ENCODE measurements at places on chromosomes 7 and 10. TPM values are rescaled to one million over a fixed set of nuclear protein-coding genes. Genes with fewer than 3 reads are reported as not detected.

PLEKHS1 gene
- not detected for total RNA-seq

CARD11 gene
- total RNA-seq, result 0.59 TPM

ANKRD2 gene
- total RNA-seq, result not detected

MRPS17 gene
- 22.5 TPM for total RNA-seq

AKR1D1 gene
- total RNA-seq, result not detected

DNA sequence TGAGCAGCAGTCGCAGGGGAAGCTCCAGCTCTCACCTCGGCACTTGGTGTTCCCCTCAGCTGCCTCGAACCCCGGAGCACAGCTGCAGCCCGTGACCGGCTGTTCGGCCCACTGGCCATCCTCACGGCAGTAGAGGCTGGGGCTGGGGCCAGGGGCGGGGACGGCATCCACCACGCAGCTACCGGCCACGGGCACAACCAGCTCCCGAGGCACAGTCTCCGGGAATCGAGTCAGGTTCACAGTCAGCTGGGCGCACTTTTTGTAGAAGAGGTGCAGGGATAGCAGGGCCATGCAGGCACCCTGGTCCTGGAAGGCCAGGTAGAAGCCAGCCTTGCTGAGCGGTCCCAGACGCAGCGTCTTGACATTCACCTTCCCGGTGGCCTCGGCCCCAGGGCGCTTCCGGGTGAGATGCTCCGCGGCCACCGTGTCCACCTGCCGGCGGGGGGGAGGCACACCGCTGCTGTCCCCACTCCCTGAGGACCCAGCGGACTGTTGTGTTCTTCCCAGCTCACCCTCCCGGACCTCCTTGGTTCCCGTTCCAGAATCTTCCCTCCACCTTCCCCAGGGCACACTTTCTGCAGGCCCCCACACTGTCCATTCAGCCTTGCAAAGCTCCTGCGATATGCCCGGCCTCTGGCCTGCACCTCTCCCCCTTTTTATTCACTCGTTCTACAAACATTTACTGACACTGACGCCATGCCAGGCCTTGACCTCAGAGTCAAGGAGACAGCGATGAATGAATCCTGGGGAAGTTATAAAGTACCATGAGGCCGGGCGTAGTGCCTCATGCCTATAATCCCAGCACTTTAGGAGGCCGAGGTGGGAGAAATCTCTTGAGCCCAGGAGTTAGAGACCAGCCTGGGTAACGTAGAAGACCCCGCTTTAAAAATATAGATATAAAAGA is 4.8 kb downstream of the EPHB4 start:
- no peaks in the 10 kb centered on the region for H3K27me3 ChIP-seq
- peaks cover 17% of the 10 kb centered on the region for H3K4me1 ChIP-seq
- H3K27ac ChIP-seq, result no peak overlapping the region
- no peak for DNase-seq
- H3K4me3 ChIP-seq, result no peak overlapping the region

- DNase-seq, result no peak
- H3K27ac ChIP-seq, result peak overlapping the region; percentile 64
- no peaks in the 10 kb centered on the region for H3K27me3 ChIP-seq
- no peaks in the 10 kb centered on the region for H3K36me3 ChIP-seq
- no peak overlapping the region for H3K4me3 ChIP-seq
- H3K4me1 ChIP-seq, result peaks cover 19% of the 10 kb centered on the region
Observed at GRCh38 chr7:39005036-39005435, 27.3 kb downstream of the POU6F2 start.

- no peak overlapping the region for H3K27ac ChIP-seq
- no peaks in the 10 kb centered on the region for H3K4me1 ChIP-seq
- H3K4me3 ChIP-seq, result no peak overlapping the region
- DNase-seq, result no peak
- no peaks in the 10 kb centered on the region for H3K36me3 ChIP-seq
Observed at GRCh38 chr7:88484551-88484950, 177.9 kb upstream of the STEAP4 start.

GRCh38 chr7:1007901-1008300 is 24.9 kb downstream of the CYP2W1 start:
- H3K27ac ChIP-seq, result no peak overlapping the region
- no peak for DNase-seq
- H3K36me3 ChIP-seq, result peaks cover 3% of the 10 kb centered on the region
- H3K4me3 ChIP-seq, result no peak overlapping the region
- no peaks in the 10 kb centered on the region for H3K4me1 ChIP-seq

- no peak overlapping the region for H3K4me3 ChIP-seq
- no peak for DNase-seq
- H3K27me3 ChIP-seq, result no peaks in the 10 kb centered on the region
- H3K36me3 ChIP-seq, result no peaks in the 10 kb centered on the region
- H3K27ac ChIP-seq, result no peak overlapping the region
Observed at GRCh38 chr7:501526-501925, 18.1 kb downstream of the PDGFA start.

DNA sequence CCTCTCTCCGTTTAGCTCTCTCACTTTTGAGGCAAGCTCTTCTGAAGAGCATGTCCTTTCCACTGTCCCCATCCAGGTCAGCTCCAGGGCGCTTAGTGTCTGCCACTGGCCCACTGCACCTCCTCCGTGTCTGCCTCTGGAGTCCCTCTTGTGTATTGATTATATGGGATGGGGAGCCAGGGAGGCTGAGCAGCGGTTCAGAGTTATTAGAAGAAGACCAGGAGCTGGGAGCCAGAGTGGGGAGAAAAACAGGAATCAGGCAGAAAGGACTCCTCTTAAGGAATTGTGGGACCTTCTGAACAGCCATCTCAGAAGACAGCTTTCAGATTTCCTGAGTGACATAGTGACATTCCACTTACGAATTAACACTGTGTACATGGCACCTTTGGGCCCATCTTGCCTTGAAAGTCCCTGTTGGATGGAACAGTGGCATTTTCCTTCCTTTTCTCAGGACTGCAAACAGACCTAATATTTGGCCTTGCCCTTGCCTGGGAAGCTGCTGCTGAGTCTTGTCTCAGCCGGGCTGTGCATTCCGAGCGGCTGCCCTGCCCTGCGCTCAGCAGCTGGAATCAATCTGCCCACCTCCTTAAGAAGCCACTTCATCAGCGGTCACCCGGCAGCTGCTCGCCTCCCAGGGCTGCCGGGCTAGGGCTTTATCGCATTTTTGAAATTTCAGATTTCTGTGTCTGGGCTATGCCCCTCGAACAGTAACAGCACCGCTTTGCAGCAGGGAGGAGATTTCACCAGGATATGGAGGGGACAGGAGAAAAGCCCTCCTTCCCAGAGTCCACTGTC is 81.1 kb upstream of the PRKG1 start:
- H3K4me3 ChIP-seq, result peak overlapping the region; percentile 91
- no peak for DNase-seq
- H3K27ac ChIP-seq, result no peak overlapping the region
- H3K4me1 ChIP-seq, result peaks cover 19% of the 10 kb centered on the region
- no peaks in the 10 kb centered on the region for H3K36me3 ChIP-seq
- H3K27me3 ChIP-seq, result peaks cover 54% of the 10 kb centered on the region

DNA sequence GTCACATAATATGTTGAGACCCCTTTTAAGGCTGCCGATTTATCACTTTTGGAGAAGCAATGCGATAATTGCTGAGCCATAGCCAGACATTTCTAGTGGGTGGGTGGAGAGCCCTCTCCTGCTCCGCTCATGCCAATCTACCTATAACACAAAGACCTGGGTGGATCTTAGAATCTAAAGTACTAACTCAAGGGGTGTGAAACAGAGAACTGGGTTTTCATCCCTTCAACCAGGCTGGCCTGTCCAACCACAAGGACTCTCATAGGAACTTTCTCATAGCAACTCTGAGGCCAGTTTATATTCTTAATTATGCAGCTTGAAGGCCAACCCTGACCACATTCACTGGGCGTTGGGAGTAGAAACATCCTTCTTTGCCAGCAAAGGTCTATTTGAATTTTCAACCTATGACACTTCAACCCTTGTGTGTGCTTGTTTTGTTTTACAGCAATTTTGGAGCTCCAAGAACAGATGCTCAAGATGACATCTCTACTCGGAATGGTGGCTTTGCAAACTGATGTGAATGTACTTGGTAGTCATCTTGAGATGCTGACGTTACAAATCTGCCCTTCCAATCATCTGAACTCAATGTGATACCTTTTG is 1198.2 kb upstream of the AUTS2 start:
- no peak for DNase-seq
- no peaks in the 10 kb centered on the region for H3K36me3 ChIP-seq
- H3K4me3 ChIP-seq, result no peak overlapping the region
- H3K27me3 ChIP-seq, result no peaks in the 10 kb centered on the region
- no peak overlapping the region for H3K27ac ChIP-seq

GRCh38 chr10:70668454-70668970 is 3.8 kb upstream of the ADAMTS14 start:
- no peak overlapping the region for H3K27ac ChIP-seq
- H3K36me3 ChIP-seq, result no peaks in the 10 kb centered on the region
- H3K4me3 ChIP-seq, result no peak overlapping the region

DNA sequence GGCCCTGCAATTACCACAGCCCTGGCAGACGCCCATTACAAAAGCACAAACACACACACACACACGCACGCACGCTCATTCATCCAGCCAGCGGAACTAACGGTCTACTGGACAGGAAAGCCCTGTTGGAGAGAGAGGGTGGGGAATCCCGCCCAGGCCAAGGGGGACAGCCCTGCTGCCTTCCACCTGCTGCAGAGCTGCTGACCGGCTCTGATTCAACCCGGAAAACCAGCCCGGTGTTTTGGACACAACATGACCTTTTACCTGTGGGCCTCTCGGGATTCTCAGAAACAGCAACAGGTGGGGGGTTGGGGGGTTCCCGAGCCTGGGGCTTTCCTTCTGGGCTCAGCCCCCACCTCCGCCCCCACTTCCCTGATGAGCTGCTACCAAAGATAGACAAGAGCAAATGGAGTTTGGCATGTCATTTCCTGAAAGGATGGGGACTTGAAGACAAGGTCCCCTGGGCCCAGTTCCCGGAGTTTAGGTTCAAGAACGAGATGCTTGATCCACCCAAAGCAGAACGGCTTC is 18.5 kb upstream of the SERPINE1 start:
- H3K36me3 ChIP-seq, result no peaks in the 10 kb centered on the region
- H3K27ac ChIP-seq, result no peak overlapping the region
- DNase-seq, result no peak
- peaks cover 4% of the 10 kb centered on the region for H3K4me1 ChIP-seq
- H3K27me3 ChIP-seq, result no peaks in the 10 kb centered on the region

DNA sequence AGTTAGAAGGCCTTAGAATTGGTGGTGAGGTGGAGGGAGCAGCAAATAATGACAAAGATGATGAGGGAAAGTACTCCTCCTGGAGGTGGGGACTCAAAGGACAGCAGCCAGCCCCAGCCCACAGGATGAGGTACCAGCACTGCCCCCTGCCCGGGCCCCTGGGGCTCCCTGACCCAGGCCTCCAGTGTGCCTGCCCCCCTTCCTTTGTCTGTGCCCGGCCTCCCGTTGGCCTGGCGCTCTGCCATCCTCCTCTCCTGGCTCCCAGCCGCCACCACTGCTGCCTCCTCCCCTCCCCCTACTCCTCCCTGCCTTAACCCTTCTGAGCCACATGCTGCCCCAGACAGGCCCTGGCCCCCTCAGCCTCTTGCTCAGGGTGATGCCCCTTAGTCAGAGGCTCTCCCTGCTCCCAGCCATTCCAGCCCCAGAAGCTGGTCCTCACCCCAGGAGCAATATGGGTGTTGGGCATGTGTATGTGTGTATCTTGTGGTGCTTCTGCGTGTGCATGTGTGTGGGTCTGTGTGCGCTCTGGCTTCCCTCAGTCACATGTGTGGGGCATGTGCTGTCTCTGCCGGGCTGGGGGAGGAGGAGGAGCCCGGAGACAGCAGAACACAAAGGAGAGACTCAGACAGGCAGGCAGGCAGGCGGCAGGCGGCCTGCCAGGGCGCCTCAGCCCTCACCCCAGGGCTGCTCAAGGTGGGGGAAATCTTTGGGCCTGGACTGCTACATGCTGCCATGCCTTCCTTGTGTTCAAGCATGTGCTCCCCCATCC is 2.6 kb downstream of the LDB1 start:
- H3K36me3 ChIP-seq, result no peaks in the 10 kb centered on the region
- H3K27me3 ChIP-seq, result no peaks in the 10 kb centered on the region
- H3K27ac ChIP-seq, result peak overlapping the region; percentile 99
- H3K4me3 ChIP-seq, result peak overlapping the region; percentile 94
- peak; percentile 44 for DNase-seq

DNA sequence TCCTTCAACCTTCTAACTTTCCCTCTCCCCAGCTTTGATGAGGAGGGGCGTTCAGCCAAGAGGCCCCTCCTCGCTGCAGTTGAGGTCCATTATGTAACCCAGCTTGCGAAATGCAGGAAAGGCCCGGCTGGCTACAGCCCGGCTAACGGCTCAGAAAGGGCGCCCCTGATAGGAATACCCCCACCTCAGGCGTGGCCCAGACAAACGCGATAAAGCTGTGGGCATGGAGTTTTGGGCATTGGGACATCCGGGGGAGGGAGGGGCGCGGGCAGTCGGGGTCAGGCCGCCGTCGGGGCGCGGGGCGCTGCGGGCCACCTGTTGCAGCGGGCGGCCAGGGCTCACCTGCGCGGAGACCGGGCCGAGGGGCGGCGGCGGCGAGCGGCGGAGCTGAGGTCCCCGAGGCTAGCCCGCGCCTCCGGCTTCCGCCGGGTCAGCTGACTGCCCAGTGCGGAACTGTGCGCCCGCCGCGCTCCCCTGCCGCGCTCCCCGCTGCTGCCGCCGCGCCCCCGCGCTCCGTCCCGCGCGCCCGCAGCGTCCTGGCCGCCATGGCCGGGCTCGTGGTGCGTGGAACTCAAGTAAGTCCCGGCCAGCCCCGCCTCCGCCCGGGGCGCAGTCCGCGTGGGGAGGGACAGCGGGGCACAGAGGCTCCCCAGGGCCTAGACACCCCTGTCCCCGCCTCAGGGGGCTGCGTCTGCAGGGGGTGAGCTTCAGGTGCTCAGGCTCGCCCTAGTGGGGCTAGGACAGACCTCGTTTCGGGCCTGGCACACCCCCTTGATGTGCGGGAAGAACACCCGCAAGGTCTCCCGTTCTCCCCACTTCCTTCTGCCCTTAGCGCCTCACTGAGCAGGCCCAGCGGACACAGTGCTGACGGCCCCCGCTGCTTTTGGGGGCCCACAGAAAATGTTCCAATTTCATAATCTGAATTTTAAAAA is at the start of gene LRMDA:
Gene LRMDA (plus strand): TSS at position 445 of the 932 bp plus-strand sequence.
- peaks cover 41% of the 10 kb centered on the region for H3K4me1 ChIP-seq
- H3K36me3 ChIP-seq, result no peaks in the 10 kb centered on the region
- H3K4me3 ChIP-seq, result peak within 1 kb of the TSS; percentile 82
- peaks cover 29% of the 10 kb centered on the region for H3K27me3 ChIP-seq
- no peak for DNase-seq

DNA sequence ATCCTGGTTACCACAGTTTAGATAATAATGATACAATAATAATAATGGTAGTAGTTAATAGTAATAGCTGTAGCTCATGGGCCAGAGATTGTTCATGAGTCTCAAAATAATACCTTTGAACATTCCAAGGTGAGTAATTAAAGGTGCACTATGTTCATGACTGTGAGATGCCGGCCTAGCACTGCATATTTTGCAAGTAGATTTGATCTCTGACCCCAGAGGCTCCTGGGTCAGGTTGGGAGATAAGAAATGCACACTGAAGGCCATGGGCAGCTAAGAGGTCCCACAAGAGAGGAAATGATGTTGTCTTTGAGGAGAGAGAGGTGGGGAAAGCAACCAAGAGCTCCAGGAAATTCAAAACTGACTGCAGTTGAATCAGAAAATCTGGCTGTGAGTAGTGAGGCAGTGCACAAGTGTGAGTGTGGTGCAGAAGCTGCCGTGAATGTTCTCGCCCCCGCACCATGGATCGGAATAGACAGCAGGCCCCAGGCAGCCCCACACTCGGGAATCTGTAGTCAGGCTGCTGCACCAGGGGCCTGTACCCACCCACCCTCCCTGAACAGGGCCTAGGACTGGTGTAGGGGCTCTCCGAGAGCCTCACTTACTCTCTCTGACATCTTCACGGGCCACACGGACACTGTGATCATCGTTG is 11.9 kb downstream of the CPXM2 start:
- H3K27me3 ChIP-seq, result peaks cover 4% of the 10 kb centered on the region
- H3K36me3 ChIP-seq, result no peaks in the 10 kb centered on the region
- H3K4me3 ChIP-seq, result no peak overlapping the region
- DNase-seq, result no peak

All from neural crest cell (in vitro differentiated cells).